ENCODE measurements at places on chromosomes 1 and 21. TPM values are rescaled to one million over a fixed set of nuclear protein-coding genes. Genes with fewer than 3 reads are reported as not detected.
A peak's percentile ranks its signal among the peaks of the same experiment; 100 is the strongest.

DNA sequence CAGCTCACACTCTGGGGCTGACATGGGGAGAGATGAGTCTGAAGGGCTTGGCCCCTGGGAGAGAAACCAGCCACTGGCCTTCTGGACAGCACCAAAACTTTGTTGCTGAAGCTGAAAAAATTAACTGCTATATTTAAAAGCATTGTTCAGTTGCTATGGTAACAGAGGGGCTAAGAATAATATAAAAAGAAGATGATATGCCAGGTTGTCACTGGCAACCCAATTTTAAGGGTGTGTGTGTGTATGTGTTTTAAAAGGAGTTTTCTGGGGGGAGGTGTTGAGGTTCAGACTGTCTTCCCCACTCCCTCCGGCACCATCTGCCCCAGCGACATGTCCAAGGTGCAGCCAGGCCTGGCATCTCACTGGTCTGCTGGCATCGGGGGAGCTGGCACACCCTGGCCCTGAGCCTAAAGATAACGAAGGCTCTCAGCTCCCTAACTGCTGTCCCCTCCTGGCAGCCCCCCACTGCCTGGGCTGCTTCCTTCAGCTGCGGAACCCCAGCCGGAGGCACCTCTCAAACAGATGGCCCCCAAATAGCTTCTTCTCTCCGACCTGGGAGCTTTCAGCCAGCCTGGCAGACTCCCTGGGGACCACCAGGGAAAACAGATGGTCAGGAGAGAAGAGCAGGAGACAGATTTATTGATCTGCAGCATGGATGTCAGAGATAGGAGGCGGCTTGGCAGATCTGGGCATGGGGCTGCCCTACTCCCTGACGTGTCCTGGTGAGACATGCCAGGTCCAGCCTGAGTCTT is 203.9 kb downstream of the HIVEP3 start:
- DNase-seq = no peak

- no peak for DNase-seq
Measured at GRCh38 chr1:70220015-70220414, 1.2 kb upstream of the SRSF11 start.

Gene USF1
- 51.1 TPM for total RNA-seq

DNA sequence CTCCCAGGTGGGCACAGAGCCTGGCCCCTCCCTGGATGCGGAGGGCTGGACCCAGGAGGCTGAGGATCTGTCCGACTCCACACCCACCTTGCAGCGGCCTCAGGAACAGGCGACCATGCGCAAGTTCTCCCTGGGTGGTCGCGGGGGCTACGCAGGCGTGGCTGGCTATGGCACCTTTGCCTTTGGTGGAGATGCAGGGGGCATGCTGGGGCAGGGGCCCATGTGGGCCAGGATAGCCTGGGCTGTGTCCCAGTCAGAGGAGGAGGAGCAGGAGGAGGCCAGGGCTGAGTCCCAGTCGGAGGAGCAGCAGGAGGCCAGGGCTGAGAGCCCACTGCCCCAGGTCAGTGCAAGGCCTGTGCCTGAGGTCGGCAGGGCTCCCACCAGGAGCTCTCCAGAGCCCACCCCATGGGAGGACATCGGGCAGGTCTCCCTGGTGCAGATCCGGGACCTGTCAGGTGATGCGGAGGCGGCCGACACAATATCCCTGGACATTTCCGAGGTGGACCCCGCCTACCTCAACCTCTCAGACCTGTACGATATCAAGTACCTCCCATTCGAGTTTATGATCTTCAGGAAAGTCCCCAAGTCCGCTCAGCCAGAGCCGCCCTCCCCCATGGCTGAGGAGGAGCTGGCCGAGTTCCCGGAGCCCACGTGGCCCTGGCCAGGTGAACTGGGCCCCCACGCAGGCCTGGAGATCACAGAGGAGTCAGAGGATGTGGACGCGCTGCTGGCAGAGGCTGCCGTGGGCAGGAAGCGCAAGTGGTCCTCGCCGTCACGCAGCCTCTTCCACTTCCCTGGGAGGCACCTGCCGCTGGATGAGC is 34.2 kb downstream of the TRIM11 start:
- peak; percentile 80 for DNase-seq

DNA sequence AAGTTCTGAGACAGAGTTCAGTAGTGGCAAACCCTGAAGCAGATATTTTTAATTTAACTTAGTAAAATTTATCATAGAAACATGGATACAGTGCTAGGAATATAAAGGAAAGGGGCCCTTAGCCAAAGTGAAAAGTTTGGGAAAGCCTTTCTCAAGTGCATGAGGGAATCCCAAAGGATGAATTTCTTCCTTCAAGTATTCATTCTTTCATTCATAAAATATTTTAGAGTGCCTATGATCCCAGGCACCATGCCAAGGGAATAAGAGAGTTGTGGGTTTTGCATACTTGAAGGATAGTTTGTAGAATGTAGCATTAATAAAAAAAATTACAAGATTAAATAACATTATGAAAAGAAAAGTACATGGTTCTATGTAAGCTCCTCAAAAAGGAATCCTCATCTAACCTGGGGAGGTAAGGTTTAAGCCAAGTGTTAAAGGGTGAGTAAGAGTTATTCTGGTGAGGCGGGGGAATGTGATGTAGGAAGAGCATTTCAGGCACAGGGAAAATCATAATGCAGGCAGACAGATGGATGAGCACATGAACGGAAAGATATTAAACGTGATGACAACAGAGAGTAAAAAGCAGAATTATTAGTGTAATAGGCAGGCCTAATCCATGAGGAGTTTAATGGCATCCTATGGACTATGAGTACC is 40.4 kb upstream of the NTNG1 start:
- no peak for DNase-seq
